ENCODE measurements at places on chromosomes 1 and 21.

GRCh38 chr1:210747890-210748289, 386.1 kb downstream of the KCNH1 start:
- no peak for DNase-seq

DNA sequence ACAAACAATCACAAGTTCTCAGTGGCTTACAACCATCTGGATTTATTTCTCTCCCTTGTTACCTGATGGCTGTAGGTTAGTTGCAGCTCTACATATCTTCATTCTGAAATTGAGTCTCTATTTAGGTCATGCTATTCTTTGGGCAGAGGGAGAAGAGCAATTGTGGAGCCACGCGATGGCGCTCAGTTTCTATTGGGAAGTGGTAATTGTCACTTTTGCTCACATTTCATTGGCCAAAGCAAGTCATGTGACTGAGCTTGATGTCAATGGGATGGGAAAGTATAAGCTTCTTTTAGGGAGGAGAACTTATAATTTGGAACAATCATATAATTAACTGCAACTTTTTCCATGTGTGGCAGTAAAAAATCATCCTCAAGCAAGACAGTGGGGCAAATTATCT, 166.5 kb downstream of the LMO4 start:
- no peak for DNase-seq

- DNase-seq: no peak
These were observed 89.4 kb upstream of the IPO9 start for GRCh38 chr1:201739492-201740085.

- no peak for DNase-seq
These were observed 2604.8 kb upstream of the TPTE start for GRCh38 chr21:7916329-7917303.

DNA sequence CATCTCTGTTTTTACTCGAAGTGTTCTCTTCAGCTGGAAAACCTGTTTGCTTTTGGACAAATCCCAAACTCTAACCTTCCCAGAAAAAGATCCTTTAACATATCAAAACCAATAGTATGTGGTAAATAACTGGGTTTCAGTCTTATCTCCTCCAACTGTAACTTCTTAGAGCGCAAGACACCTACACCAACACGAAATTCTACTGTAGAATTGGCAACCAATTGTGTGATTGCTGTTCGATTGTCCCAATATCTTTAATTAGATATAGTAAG, 5.8 kb upstream of the MPZL1 start:
- no peak for DNase-seq

DNA sequence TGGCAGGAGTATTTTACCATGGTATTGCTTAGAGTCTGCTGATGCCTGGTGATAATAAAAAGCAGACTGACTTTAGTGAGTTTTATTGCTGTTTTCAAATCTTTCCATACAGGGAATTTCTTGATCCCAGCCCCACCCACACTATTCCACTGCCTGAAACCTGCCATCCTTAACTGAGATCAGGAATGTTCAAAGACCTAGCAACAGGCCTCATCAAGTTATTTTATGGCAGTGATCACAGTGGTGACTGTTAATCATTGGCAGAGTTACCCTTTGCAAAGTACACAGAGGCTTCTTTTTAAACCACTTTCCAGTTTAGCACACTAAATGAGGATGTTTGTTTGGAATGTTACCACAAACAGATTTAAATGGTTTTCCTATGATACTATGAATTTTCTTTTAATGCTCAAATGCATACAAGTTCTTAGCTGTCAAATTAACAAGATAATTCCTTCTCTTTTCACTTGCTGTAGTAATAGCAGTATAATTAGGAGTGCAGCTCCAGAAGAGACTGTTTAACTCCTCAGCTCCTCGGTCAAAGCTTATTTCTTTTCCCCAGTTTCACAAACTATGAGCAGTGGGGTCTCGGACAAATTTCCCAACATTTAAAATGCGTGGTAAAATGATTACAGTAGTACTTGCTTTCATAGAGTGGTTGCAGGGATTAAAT, 69.9 kb upstream of the USP25 start:
- DNase-seq: no peak

GRCh38 chr1:62989497-62989896, 205.6 kb downstream of the ATG4C start:
- no peak for DNase-seq
